Activated gamma-delta T cell treated with anti-CD3 and anti-CD28 coated beads, Interleukin-2, amount 50 U/mL, for 16 hours (primary cell): ENCODE measurements at places on chromosomes 12 and 14.

DNA sequence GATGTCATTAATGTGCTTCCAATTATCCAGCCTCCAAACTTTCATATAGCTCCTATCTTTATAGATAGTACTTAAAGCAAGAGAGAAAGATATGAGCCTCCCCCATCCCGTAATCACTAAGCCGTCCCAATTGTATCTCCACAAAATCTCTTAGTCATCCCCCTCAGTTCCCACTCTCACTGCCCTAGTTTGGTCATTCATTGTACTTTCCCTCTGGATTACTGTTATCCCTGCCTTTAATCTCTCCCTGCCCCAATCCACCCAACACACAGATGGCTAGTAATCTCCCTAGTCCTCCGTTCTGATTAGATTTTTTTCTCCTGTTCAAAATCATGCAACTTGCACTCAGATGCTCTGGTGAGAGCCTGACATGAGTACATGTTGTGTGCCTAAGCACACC lies 5.4 kb upstream of the BCAT1 start:
- DNase-seq, result no peak

DNA sequence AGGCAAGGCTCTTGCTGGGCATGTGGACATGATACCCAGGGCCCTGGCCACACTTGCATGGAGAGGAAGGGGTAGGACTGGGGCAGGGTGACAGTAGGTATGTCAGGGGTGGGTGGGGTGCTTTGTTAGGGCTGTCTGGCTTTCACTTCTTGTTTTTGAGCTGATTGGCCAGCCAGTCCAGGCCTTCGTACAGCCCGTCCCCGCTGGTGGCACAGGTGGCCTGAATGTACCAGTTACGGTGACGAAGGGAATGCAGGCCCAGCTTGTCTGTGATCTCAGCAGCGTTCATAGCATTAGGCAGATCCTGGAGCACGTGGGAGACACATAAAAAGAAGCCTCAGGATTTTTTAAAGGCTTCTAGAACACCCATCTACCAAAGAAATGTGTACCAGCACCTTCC lies 13.5 kb upstream of the FKBP11 start:
- no peak for DNase-seq

DNA sequence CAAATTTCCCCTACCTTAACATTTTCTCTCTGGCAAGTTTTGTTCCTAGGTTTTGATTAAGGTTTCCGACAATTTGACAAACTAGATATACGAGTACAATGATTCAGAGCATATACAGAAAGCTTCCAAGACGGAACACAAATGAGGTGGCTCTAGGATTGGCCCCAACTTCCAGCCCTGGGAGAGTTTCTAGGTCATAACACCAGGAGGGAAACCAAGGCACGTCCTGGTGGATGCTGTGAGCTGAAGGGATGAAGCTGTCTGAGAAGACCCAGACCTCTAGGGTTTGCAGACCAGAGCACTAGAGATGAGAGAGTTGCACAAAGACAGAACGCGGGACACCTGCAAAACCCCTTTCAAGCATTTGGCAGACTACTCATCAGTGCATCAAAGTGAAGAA lies 51.5 kb upstream of the CAND1 start:
- no peak for DNase-seq

GRCh38 chr12:2940564-2940963 lies 18.6 kb upstream of the TEAD4 start:
- no peak for DNase-seq

- DNase-seq, result no peak
Observed at GRCh38 chr12:27777141-27777540, 2.9 kb upstream of the KLHL42 start.

DNA sequence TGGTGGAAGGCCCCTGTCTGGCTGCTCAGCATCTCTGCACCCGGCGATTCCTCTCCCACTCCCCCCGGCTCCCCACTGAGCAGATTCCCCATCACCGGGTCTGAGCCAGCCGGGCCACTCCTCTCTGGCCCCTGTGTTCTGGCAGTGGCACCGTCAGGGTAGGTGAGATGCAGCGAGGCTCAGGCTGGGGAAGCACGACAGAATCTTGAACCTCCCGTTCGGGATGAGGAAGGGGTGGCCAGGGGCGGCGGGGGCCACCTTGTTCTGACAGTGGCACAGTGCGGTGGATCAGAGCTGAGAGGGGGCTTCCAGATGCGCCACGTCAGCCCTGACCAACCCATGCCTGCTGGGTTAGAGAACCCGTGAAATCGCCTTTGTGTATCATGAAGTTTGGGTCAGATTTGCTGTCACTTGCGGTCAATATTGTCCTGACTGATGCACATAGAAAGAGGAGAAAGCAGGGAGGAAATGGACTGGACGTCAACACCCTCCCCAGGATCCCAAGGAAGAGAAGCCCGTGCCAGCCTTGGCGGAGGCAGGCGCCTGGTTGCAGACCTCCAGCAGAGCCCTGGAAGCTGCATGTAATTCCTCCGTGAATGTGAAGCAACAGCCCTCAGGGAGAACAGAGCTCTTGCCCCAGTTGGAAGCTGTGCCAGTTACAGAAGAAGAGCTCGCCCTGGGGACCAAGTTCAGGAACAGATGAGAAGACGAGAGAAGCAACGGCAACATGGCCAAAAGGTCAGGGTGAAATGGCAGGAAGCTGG lies 137.1 kb upstream of the SFSWAP start:
- no peak for DNase-seq

DNA sequence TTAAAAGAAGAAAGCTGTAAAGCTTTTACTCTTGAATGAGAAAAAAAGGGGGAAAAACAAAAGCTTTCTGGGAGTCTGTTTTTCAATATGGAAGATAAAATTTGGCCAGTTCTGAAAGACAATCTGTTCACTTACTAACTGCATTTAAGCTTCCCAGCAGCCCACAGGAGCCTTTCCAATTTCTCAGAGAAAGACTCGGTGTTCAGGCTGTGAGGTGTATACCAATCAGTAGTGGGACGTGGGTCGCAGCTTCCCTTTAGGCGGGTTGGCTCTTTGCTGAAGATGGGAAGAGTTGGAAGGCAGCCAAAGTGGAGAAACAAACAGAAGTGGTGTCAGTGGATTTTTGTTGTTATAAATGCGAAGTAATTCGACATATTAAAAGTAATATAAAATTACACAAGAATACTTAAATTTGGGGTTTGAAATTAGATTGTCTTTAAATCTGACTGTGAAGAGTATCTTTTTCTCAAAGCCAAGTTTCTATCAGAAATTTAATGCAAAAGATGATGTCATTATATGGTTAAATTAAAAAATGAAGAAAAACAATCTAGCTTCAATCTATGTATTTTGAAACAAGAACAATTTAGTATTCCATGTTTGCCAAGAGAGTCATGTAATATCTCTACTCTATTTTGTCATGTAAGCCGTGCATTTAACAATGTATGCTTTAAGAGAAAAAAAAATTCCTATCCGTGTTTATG lies 590.2 kb upstream of the ATXN7L3B start:
- DNase-seq, result no peak

DNA sequence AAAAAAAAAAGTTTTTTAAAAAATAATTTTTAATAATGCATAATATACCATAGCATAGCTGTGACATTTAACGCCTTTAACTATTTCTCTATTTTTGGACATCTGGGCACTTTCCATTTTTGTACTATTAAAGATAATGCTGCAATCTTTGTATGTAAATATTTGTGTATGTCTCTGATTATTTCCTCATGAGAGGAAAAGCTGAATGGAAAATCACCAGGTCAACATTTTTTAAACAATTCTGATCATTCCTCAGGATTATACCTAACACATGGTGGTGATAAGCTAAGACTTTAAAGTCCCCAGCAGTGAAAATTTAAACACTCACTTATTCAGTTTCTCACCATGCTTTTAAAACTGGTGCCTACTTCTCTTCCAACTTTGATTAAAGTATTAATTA lies 31.3 kb upstream of the NR1H4 start:
- DNase-seq, result no peak

- no peak for DNase-seq
Observed at GRCh38 chr12:132367071-132367851, 37.9 kb upstream of the GALNT9 start.

DNA sequence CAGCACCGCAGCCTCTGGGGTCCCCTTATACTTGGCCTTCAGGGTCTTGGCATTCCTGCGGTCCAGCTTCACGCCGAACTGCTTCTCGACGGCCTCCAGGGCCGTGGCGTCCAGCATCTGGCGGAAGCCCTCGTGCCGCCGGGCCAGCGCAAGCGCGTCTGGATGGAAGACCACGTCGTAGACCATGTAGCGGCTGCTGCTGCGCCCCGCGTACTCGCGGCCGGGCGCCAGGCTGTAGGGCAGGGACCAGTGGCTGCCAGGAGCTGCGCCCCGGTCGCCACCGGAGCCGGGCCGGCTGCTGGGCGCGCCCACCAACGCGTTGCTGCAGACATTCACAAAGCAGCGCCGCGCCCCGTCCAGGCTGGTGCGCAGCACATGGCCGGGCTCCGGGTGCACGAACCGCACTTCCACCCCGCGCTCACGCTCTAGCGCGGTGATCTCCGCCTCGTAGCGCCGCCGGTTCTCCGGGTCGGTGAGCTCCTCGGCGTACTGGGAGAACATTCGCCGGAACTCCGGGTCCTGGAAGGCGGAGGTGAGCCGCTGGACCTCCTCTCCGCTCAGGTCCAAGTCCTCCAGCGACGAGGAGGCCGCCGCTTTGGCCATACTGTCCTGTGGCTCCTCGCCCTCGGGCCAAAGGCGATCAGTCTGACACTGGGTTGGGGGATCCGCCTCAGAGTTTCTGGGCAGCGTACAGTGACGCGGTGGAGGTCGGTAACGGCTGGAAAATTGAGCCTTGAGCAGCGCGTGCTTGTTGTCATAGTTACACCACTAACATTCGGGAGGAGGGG lies at the start of gene DNAAF2:
Gene DNAAF2, minus strand, starts transcription at position 698 of the 788 bp plus-strand sequence. Its CDS starts 95 bp downstream, at position 603.
- DNase-seq, result peak; percentile 47

GRCh38 chr12:29627221-29627620 lies 129.7 kb upstream of the OVCH1 start:
- no peak for DNase-seq

DNA sequence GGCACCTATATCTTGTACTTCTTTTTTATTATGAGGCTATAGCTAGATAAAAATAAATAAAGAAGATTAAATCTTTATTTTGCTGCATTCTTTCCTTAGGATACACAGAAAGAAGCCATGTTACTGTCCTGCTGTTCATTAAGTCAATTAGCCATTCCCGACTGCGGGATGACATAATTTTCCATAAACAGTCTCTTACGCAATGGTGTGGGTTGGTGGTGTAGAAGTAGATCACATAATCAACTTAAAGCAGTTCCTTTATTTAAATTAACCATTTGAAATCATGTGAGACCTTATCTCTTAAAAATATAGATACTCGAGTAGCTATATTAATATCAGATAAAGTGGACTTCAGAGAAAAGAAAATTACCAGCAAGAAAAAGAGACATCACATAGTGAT lies 40.2 kb downstream of the TAOK3 start:
- no peak for DNase-seq

- DNase-seq, result no peak
Observed at GRCh38 chr12:127781336-127781735, 485.6 kb upstream of the TMEM132C start.

GRCh38 chr12:7221486-7221885 lies 32.0 kb downstream of the PEX5 start:
- DNase-seq, result no peak

DNA sequence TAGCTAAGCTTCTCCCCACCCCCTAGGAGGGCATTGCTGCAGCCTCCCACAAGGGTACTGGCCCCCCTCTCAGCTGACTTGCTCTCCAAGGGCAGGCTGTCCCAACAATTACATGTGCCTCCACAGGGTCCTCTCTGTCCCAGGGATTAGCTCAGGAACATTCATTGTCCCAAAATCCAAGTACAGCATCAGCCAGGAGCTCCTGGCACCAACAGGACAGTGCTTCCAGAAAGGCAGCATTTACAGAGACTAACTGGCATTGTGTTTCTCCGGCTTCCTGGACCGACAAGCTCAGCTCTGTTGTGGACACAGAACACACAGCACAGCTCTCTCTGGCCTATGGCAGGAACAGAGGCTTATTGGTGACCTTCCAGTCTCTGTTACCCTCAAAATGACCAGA lies 21.7 kb downstream of the ABCD4 start:
- DNase-seq, result no peak

DNA sequence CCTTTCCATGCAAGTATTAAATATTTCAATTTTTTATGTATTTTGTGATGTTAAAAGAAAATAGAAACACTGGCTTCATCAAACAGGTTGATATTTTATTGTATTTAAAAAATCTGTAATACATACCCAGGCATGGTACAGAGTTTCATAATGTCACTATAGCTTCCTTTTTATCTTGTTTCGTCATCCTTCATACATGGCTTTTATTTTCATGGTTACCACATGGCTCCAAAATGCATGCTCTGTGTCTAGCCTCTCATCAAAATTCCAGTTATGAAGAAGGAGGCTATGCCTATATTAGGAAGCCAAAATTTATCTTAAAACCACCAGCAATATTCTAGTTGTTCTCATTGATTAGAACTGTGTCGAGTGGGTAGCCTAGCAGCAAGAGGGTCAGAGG lies 464.8 kb downstream of the BTG1 start:
- DNase-seq, result no peak

DNA sequence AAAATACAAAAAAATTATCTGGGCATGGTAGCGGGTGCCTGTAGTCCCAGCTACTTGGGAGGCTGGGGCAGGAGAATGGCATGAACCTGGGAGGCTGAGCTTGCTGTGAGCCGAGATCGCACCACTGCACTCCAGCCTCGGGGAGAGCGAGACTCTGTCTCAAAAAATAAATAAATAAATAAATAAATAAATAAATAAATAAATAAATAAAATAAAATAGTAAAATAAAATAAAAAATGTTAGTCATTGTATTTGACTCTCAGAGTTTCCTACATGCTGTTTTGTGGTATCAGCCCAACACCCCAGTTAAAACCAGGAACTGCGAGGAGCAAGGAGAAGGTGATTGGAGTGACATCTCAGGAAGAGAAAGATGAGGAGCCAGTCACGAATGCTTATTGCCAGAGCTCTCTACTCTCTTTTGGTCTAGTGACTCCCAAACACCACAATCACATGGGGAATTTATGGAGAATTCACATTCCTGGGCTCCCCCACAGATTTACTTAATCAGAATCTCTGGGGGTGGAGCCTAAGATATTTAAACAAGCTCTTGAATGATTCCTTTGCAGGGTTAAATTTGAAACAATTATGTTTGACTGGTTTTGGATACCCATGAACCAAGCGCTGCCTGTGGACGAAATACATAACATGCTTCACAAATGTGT lies 15.4 kb upstream of the SALL2 start:
- no peak for DNase-seq

DNA sequence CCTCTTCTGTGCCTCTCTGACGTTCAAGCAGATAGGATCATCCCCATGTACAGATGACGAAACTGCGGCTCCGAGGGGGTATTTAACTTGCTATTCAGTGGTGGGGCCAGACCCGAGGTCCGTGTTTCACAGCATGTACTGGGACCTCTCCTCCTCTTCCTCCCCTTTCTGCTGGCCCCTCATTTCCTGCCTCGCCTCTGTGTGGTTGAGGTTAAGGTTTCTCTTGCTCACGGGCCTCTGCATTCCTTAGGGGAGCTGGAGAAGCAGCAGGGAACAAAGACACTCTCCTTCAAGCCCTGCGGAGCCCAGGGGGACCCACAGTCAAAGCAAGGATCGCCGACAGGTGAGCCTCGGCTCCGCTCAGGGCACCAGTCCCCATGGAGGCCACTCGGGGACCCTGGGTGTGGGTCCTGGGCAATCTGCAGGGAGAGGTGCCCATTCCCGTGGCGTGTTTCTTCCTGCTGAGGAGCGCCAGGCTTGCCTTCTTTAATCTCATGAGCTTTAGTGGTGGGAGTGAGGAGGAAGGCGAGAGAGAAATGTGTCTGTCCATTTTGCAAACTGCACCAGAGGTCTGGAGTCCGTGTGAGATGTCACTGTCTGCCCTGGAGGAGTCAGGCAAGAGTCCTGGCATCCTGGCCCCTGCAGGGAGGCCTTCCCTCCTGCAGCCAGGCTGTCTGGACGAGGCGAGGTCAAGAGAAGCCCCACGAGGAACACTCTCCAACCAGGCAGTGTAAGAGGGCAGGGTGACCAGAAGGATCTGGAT lies 45.0 kb downstream of the SLC6A12 start:
- no peak for DNase-seq
